ENCODE measurements at places on chromosomes 1 and 21.

DNA sequence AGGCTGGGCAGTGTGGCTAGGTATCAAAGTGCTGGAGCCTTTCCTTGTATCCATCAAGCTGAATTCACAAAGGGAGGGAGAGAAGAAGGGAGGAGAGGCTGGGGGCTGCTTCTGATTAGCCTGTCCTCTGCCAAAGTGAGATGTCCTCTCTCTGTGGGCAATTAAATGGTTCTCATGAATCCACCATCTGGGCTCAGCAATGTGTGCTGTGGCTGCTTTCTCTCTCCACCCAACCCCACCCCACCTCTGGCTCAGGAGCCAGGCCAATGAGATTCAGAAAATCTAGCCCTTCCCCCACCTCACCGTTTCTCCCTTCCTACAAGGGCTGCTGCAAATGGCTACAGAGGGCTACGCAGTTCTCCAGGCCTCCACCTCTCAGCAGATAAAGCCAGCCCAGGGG is 154.6 kb downstream of the TENT5C start:
- DNase-seq = no peak

GRCh38 chr1:22320587-22321344 is 130.9 kb upstream of the ZBTB40 start:
- DNase-seq = peak; percentile 38

GRCh38 chr1:118928739-118929554 is 59.2 kb downstream of the TBX15 start:
- no peak for DNase-seq

DNA sequence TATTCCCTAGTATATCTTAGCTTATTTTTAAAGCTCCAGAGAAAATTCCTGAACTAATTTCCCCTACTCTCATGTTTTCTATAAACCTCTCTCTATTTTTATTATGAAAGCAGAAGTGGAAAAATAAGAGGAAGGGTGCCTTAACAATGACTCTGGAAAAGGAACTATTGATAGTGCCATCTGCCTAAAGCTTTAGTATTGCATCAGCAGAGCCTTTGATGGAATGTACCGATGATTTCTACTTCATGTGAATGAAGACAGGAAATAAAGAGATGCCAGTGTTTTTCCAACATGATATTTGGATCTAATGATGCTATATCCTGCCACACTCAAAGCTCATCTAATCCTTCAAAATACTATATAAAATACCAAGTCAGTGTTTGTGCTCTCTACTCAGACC is 35.1 kb downstream of the TNFSF18 start:
- DNase-seq = no peak

GRCh38 chr1:76833151-76833550 is 34.1 kb upstream of the ST6GALNAC5 start:
- DNase-seq = no peak

DNA sequence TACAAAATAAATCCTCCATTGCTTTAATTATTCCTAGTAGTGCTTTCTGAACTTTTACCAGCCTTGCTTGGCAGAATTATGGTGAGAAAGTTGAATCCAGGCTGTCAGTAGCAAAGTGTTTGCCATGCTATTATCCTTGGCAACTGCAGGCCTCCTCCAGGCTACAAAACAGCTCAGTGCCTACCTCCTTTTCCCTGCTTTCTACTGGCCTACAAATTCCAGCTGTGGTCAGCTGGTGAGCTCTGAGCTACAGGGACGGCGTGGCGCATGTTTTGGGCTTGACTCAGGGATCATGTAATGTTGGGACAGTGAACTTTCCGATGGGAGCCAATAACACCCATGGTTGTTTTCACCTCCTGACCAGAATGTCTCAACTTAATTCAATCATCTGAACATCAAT is 456.1 kb upstream of the ADAMTS5 start:
- no peak for DNase-seq

Measured in NCI-H1930 (cell line).